ENCODE measurements at places on chromosomes 7 and 10. TPM values are rescaled to one million over a fixed set of nuclear protein-coding genes. Genes with fewer than 3 reads are reported as not detected.

MPP7 gene
- total RNA-seq: 0.15 TPM

GARIN1A gene
- 0.73 TPM for total RNA-seq

GCK gene
- 2.4 TPM for total RNA-seq

MRC1 gene
- total RNA-seq: not detected

WASHC2C gene
- 26.6 TPM for total RNA-seq

TFPI2 gene
- total RNA-seq: not detected

BMPER gene
- not detected for total RNA-seq

MRLN gene
- 0.23 TPM for total RNA-seq

MACC1 gene
- total RNA-seq: not detected

- DNase-seq: peak; percentile 23
Observed at GRCh38 chr7:29921404-29922010, 68.1 kb downstream of the SCRN1 start.

- DNase-seq: no peak
Observed at GRCh38 chr10:23742368-23742767, 303.5 kb downstream of the OTUD1 start.

DNA sequence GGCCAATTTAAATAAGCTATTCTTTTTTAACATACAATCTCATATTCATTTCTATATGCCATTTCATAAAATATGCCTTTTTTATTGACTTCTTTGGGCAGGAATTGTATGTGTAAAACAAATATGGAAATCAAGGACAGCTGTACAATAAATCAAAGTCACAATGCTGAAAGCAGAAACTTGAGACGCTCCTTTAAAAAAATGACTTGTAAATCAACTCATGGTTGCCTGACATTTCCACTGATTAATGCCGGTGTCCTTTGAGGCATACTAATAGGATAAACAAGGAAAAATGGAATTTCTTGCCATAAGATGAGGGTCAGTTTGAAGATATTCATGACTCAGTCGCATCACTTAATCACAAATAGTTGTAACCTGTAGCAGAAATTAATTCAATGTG is 247.4 kb upstream of the TEX47 start:
- no peak for DNase-seq

- no peak for DNase-seq
Observed at GRCh38 chr7:2000153-2000687, 232.5 kb downstream of the MAD1L1 start.

DNA sequence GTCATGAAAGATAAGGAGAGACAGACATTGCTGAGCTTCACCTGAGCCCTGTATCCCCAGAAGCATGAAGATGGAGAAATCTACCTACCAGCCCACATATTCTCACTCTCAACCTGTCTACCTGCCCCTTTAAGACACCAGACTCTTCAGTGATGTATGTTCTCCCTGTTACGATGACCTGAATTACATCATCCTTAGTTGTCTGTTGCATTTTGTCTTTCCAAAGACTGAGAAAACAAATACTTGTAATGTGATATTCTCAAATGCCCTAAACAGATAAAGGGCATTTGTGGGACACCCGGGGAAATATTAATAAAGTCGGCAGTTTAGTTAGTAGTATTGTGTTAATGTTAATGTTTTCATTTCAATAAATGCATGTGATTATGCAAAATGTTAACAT is 305.8 kb upstream of the IGFBP3 start:
- no peak for DNase-seq

DNA sequence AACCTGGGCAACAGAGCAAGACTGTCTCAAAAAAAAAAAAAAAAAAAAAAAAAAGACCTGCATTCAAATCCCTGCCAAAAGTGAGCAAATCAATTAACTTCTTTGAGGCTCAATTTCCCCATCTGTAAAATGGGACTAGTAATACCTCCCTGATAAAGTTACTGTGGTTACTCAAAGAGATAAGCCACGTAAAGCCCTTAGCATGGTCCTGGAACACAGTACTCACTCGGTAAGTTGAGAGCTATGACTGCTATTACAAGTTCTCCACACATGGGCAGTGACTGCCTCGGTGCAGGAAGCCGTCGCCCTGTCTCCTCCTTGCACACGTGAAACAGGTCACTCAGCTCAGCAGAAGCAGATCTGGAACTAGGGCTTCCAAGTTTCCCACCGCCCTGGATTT is 37.9 kb downstream of the DDIT4 start:
- DNase-seq: no peak

- no peak for DNase-seq
Observed at GRCh38 chr7:1914321-1914720, 244.2 kb downstream of the ELFN1 start.

DNA sequence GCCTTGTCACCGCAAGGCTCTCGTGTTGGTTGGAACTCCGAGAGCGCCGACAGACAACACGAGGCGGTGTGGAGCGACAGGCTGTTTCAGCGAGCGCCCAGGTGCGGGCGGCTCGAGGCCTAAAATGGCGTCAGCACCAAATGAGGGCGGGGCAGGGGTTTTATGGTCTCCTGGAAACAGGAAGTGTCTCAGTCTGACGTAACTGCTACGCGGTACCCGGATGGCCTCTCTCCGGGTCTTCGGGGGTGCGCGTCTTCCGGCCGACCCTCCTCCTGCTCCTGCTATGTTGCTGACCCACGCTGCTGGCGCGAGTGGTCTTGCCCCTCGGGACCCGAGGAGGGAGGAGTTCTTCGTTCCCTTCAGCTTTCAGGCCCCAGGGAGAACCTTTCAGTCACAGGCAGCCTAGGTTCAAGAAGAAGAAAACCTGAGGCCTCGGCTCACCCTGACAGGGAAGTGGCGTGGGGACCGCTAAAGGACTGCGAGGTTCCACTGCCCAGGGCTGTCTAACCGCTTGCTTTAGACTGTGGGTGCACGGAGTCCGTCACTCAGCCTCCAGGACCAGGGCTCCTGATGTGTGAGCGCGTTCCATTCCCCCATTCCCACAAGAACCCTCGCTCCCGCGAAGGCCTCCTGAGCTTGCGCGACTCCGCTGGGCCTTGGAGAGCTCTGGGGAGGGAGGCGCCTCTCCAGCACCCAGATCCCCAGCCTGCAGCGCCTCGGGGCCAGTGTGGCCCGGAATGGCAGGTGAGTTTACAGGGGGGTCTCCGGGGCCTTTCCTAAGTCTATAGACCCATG is 77.3 kb downstream of the GLRX3 start:
- no peak for DNase-seq

- DNase-seq: no peak
Observed at GRCh38 chr7:75687246-75688088, 51.3 kb downstream of the HIP1 start.

DNA sequence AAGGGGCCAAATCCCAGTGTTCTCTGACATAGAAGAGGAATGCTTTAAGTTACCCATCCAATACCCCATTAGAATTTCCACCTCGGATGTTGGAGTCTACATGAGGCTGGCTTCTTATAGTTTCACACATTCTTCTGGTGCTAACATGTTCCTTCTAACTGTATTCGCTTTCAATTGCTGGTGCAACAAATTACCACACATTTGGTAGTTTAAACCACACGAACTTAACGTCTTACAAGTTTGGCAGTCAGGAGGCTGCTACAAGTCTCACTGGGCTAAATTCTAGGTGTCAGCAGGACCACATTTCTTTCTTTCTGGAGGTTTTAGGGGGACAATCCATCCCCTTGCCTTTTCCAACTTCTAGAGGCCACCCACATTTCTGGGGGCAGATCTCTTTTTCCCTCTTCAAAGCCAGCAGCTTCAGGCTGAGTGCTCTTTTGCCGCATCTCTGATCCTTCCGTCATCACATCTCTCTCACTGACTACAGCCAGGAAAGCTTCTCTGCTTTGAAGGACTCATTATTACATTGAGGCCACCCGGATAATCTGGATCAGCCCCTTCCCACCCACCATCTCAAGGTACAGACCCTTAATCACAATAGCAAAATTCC is 5.1 kb upstream of the MACC1 start:
- no peak for DNase-seq

GRCh38 chr10:124086097-124086710 is 7.2 kb downstream of the CHST15 start:
- DNase-seq: no peak

- no peak for DNase-seq
Observed at GRCh38 chr7:106704000-106704840, 43.3 kb upstream of the CCDC71L start.

DNA sequence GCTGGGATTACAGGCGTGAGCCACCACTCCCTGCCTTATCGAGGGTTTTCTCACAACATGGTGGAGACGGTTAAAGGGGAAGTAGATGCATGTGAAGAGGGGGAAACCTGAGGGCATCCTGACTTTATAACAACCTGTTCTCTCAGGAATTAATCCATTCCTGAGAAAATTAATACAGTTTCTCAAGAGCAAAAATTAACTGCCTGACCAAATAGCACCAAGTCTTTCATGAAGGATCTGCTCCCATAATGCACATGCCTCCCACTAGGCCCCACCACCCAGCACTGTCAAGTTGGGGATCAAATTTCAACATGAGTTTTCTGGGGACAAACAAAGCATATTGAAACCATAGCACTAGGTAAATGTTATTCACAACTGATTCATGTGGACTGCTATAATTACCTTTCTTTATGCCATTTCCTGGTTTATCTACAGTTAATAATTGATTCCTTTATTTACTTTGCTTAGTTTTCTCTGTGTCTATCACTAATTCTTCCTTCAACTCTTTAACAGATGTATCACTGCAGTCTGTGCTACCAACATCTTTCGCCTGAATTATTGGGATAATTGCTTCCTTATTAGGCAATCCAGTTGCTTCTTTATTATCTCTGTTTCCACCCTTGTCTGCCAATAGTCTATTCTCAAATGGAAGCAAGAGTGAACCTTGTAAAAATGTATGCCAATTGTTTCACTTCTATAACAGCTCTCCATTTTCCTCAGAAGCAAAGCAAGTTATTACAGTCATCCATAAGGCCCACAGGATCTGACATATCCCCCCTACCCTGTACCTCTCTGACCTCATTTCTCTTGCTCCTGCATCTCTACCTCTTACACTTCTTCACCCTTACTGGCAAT is 12.9 kb upstream of the MICU1 start:
- DNase-seq: no peak

DNA sequence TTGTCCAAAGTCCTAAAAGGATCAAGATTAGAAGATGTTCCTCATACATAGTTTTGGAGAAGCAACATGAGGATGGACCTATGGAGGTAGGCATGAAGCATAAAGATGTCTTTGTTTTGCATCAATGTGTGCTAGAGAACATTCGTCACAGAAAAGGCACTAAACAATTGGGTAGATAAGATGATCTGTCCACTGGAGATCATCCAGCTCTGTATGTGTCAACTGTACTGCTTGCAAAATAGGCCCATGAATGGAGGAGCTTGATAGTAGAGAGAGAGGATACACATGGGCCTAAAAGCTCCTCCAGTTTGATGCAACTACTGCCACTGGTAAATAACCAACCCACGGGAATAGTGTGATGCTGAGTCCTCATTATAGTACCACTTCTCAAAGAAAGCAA is 286.4 kb upstream of the HGF start:
- DNase-seq: no peak

GRCh38 chr10:43904301-43904700 is 255.6 kb upstream of the ZNF32 start:
- DNase-seq: no peak

DNA sequence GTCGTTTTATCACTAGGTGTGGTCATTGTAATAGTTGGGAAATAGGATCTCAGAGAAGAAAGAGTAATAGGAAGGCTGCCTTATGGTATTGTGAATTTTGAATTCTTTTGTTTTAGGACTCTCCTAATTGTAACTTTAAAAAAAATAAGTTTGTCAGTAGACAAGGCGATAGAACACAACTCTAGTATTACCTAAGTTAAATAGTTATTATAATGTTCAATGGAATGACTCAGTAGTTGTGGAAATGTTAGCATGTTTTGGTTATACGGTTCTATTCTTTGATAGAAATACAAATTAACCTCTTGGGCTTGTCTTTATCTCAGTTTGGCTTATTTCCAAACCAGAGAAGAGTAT is 1.4 kb downstream of the DNAH11 start:
- no peak for DNase-seq

- no peak for DNase-seq
Observed at GRCh38 chr10:117409549-117410305, 34.5 kb upstream of the PDZD8 start.

GRCh38 chr7:94792241-94792640 is 115.2 kb upstream of the PPP1R9A start:
- no peak for DNase-seq

DNA sequence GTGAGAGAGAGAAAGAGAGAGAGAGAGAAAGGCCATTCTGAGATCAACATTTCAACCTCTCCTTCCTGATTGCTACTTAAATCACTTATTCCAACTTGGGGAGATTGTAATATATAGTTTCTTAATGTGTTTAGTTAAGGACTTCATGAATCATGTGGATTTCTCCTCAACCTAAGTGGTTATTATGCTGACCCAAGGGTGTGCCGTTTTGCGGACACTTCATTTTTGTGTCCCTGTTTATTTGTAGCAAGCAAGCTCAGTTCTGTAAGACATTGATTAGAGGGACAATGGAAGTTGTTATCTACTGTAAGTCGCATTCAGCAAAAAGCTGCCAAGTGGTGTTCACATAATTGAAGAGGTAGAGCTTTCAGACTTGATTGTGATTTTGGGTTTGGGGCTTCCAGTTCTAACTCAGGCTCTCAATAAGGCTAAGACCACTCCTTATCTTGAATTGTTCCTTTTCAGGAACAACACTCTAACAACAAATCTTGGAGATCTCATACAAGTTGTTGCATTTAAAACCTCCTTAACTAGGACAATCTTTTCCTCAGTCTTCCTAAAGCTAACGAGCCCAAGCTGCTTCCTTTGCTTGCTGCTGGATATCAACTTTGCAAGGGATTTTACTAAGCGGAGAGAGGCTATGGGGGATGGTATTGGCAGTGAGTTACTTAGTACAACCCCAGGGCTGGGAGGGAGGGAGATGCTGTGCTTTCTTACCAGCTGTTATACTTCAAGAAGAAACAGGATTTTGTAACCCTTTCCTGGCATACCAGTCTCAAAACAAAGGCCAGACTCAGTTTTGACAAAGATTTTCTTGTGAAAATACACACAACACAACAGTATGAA is 19.8 kb upstream of the COL1A2 start:
- no peak for DNase-seq
